ENCODE measurements at places on chromosomes 3 and 15. TPM values are rescaled to one million over a fixed set of nuclear protein-coding genes. Genes with fewer than 3 reads are reported as not detected.
A peak's percentile ranks its signal among the peaks of the same experiment; 100 is the strongest.

- no peaks in the 10 kb centered on the region for H3K27me3 ChIP-seq
- no peak overlapping the region for H3K27ac ChIP-seq
- DNase-seq: no peak
- no peaks in the 10 kb centered on the region for H3K36me3 ChIP-seq
These were observed 41.5 kb downstream of the STRIT1 start for GRCh38 chr3:155252021-155252420.

GRCh38 chr15:51932161-51932560 lies 39.4 kb downstream of the LEO1 start:
- peaks cover 13% of the 10 kb centered on the region for H3K4me1 ChIP-seq
- H3K27ac ChIP-seq: no peak overlapping the region
- no peak overlapping the region for H3K4me3 ChIP-seq
- no peaks in the 10 kb centered on the region for H3K27me3 ChIP-seq
- DNase-seq: no peak

The MUC20 gene
- total RNA-seq: 1.2 TPM

The SEMA6D gene
- total RNA-seq: not detected

- H3K27ac ChIP-seq: peak overlapping the region; percentile 17
- H3K4me3 ChIP-seq: no peak overlapping the region
- no peaks in the 10 kb centered on the region for H3K27me3 ChIP-seq
- H3K36me3 ChIP-seq: peaks cover 81% of the 10 kb centered on the region
These were observed 36.5 kb downstream of the FAM98B start for GRCh38 chr15:38490242-38490922.

The AQP9 gene
- not detected for total RNA-seq

DNA sequence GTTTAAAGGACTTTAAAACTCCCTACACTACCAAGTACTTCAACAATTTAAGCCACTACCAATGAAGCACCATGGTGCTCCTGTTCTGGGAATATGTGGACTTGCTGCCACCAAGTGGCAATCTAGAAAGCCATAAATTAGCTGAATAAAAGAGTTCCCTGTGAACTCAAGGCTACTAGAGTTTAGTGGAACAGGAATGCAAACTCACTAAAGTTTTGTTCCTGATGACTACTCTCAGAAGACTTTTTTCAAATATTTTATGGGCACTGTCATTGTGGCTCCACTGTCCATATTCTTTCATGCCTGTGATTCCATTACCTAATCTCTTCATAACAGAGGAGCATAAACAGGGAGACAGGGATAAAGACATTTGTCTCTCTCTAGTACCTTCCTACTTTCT lies 63.9 kb downstream of the TMCC1 start:
- H3K36me3 ChIP-seq: no peaks in the 10 kb centered on the region
- no peaks in the 10 kb centered on the region for H3K27me3 ChIP-seq
- DNase-seq: peak; percentile 22
- H3K4me1 ChIP-seq: peaks cover 26% of the 10 kb centered on the region
- peak overlapping the region; percentile 37 for H3K27ac ChIP-seq
- H3K4me3 ChIP-seq: no peak overlapping the region

DNA sequence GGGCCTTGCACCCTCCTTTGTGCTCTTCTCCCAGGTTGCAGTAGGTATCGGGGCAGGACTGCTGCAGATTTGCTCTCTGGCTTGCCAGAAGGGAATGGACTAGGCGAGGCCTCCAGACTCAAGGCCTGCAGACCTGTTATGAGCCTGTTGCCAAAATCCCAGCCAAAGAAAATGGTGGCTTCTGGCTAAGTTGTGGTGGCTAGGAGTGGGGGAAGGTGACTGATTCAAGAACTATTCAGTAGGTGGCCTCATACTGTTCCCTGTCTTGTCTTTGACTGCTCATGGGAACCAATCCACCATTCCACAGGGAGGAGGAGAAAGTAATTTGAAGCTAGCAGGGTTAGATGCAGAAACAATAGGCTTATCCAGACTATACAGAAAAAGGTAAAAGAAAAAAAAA lies 380.4 kb upstream of the PROK2 start:
- H3K27me3 ChIP-seq: no peaks in the 10 kb centered on the region
- H3K4me1 ChIP-seq: no peaks in the 10 kb centered on the region
- H3K36me3 ChIP-seq: no peaks in the 10 kb centered on the region
- no peak overlapping the region for H3K27ac ChIP-seq
- no peak for DNase-seq

The ZBTB47 gene
- total RNA-seq: 1.1 TPM

- H3K4me3 ChIP-seq: no peak overlapping the region
- peaks cover 6% of the 10 kb centered on the region for H3K4me1 ChIP-seq
- DNase-seq: no peak
These were observed 157.7 kb downstream of the RPLP1 start for GRCh38 chr15:69610277-69610676.

The ETV5 gene
- total RNA-seq: 3.3 TPM
